MCF 10A (cell line): ENCODE measurements at places on chromosomes 2 and 18. TPM values are rescaled to one million over a fixed set of nuclear protein-coding genes. Genes with fewer than 3 reads are reported as not detected.

DNA sequence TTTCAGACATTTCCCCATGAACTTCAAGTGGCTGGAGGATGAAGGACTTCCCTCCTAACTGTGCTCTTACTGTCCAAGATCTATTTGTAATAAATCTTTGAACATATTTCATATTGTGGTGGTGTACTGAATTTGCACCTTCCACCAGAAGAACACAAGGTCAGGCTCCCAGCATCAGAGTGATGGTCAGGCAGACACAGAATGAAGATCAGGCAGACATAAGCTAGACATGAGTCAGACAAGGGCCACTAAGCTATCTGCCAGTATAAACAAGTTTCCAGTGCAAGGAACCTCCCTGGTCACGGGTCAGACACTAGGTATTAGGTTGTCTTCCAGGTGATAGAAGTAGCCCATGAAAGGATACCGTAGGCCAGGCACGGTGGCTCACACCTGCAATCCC, 20.0 kb downstream of the AQP12B start:
- DNase-seq = peak; percentile 3

- no peak for DNase-seq
These were observed 22.3 kb downstream of the RNF125 start for GRCh38 chr18:32040936-32041335.

DNA sequence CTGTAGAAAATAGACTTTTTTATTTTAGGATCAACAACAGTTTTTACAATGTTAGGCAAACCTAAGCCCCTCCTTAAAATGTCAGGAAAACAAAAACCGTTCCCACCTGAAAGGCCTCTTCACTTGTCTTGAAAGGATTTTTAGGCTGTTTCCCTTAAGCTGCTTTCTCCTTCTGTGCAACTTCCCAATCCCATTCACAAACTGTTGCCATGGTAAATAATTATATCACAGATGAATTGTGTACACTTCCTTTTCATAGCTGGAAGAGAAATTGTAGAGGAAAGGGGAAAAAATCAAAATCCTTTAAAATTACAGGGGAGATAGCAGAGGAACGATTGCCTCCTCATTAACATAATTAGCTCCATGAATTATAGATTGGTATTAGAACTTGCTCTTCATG, 1488.0 kb upstream of the CELF4 start:
- DNase-seq = no peak

GRCh38 chr2:105412584-105412983, 13.7 kb upstream of the FHL2 start:
- DNase-seq = no peak

- no peak for DNase-seq
These were observed 158.3 kb downstream of the ZFP36L2 start for GRCh38 chr2:43068041-43068533.

DNA sequence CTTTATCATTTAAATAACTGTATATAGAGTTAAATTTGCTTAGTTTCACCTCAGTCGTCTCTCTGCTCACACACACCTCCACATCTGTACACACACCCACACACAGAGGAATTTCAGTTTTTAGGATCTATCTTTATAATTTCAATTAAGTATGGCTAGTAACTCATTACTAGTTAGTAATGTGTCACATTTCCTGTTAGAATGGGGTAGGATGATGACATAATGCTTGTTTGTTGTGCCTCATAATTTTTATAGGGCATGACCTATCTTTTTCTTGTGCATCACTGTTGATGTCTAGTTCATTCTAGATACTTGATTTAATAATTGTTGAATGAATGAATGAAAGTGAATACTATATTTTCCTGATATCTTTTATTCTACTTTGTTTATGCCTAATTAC, 108.6 kb downstream of the AGPS start:
- no peak for DNase-seq

DNA sequence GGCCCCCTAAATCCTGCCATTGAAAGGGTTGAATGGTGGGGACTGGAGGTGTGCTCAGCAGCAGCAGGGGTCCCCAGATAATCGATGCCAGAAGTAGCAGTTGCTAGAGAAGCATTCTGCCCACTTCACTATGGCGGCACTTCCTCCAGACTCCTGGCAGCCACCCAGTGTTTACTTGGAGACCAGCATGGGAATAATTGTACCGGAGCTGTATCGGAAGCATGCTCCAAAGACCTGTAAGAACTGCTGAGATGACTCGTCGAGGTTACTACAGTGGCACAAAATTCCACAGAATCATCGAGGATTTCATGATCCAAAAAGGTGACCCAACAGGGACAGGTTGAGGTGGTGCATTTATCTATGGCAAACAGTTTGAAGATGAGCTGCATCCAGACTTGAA, 11.0 kb upstream of the GAREM2 start:
- no peak for DNase-seq

DNA sequence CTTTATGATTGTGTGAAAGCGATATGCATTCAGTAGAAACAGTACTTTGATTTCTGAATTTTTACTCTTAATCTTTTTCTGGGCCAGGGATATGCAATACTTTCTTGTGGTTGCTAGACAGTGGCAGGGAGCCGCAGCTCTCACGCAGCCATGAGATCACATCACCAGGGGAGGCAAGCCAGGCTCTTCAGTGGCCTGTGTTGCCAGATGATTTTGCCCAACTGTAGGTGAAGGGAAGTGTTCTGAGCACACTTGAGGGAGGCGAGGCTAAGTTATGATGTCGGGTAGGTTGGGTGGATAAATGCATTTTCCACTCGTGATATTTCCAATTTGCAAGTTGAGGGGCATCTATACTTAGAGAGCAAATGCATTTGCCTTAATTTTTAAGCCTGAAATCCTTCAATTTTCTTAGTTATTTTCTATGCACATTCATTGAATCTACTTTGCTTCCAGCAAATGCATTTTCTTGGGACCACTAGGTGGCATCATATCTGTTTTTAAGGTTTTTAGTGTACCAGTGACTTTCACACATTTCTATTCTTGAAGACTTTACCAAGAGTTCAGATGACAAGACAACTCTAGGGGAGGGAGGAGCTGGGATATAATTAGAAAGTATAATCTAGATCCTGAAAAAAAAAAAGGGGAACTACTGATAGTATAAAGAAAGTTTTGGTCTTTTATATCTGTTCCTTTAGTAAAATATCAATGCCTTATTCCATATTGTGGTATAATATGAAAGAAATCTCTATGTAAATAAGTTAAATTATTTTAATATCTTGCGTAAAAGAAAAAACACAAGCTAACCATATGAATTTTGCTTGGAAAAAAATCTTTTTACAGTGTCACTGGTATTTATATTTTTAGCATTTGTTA, 643.3 kb downstream of the SOCS6 start:
- peak; percentile 47 for DNase-seq

- DNase-seq = no peak
These were observed 40.8 kb downstream of the PDIA6 start for GRCh38 chr2:10771786-10772185.

DNA sequence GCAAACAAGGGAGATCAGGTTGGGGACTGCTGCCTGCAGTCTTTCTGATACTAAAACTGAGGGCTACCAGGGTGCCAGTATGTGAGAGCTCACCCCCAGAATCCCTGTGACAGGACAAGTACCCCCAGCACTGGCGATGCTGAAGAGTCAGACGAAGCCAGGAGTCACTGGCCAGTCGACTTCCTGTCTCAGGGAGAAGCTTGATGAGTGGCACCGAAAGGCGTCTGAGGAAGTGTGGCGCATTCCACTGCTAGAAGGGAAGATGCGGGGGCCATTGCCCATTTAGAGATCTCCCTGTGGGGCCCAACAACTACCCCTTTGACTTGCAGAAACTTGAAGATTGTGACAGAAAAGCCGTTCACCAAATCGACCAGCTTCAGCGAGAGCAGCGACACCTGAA, 22.0 kb downstream of the MXD1 start:
- DNase-seq = no peak

DNA sequence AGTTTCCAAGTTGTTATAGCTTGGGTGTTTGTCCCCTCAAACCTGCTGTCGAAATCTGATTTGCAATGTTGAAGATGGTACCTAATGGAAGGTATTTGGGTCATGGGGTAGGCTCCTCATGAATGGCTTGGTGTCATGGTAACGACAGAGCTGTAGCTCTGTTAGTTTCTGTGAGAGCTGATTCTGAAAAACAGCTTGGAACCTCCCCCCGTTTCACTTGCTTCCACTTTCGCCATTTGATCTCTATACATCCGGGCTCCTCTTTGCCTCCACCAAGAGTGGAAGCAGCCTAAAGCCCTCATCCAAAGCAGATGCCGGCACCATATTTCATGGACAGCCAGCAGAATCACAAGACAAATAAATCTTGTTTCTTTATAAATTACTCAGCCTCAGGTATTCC, 1035.1 kb upstream of the SLC39A10 start:
- no peak for DNase-seq

GRCh38 chr2:33766175-33766574, 167.1 kb upstream of the FAM98A start:
- no peak for DNase-seq

DNA sequence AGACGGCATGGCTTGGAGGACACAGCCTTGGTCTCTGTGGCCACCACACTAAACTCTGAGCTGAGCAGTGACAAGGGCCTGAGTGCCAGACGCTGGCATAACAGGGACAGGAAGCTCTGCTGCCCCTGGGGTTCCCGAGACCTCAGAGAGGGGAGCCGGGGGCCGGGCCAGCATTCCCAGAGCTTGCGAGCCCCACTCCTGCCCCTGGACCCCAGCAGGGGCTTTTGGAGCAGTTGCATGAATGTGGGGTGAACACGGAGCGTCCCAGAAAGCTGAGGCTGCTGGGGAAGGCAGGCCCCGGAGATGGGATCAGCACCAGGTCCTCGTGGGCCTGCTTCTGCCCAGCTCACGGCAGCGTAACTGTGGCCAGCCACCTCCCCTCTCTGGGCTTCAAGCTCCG, 7.6 kb upstream of the ERFE start:
- no peak for DNase-seq

GRCh38 chr18:11027862-11028261, 121.5 kb downstream of the PIEZO2 start:
- no peak for DNase-seq

DNA sequence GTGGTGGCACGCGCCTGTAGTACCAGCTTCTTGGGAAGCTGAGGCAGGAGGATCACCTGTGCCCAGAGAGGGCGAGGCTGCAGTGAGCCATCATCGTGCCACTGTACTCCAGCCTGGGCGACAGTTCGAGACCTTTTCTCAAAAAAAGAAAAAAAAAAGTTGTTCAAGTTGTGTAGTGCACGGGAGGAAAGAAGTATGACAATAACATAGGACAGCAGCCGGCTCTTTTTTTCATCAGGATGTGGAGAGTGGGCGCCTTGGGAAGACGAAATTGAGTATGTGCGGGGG, 36.5 kb downstream of the PCBP1 start:
- no peak for DNase-seq

DNA sequence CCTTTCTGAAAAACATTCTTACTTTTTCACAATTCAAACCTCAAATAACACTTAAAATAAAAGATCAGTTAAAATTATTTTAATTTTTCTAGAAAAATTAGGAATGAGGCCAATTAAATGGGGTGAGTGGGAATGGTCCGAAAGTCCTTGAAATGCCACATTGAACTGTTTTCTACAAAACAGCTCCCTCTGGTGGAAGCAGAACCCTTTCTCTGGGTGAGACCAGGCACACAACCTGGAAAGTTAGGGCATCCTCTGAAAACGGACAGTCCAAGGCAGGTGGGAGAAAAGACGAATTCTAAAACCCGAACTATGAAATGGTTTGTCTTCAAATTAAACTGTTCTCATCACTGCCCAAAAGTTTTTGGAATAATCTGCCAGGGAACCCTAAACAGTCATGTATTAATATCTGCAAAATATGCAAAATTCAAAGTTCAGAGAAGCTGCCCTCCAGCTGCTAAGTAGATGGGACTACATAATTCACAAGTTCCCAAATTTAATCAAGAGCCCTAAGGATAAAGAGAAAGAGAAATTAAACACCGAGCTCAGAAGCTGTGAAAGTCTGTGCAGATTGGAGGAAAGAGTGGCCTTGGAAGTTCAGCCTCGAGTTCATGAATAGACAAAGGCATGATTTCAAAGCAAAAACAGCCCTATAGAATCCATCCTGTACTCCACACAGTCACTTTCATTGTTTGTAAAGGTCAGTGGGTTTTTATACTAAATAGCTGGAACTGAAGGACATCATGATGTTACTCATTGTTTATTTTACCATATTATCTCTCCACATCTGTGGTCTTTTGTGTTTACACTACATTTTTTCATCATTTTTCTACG, 108.3 kb downstream of the PIEZO2 start:
- DNase-seq = peak; percentile 52

HOXD12 gene
- not detected in 2 replicates for total RNA-seq

- DNase-seq = no peak
These were observed 490.1 kb upstream of the REG3G start for GRCh38 chr2:78535395-78535794.

- peak; percentile 54 for DNase-seq
These were observed 103.0 kb upstream of the STK17B start for GRCh38 chr2:196274387-196274809.
